ENCODE measurements at places on chromosomes 3 and 15.

DNA sequence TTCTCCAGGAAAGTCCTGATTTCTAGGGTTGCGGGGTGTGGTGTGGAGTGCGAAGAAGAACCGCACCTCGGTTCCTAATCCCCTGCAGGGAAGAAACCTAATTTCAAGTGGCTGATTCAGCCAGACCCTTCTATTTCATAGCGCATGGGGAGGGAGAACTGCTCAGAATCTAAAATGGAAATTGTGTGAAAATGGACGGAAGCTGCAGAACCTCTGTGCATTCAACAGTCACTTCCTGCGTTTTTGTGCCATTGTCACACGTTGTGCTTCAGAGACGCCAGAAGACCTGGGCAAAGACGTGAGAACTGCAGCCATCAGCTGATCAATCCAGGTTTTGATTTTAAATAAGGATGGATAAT, 1.2 kb downstream of the SIDT1 start:
- no peak for DNase-seq

GRCh38 chr15:64597477-64597822, 137.1 kb downstream of the ZNF609 start:
- no peak for DNase-seq

DNA sequence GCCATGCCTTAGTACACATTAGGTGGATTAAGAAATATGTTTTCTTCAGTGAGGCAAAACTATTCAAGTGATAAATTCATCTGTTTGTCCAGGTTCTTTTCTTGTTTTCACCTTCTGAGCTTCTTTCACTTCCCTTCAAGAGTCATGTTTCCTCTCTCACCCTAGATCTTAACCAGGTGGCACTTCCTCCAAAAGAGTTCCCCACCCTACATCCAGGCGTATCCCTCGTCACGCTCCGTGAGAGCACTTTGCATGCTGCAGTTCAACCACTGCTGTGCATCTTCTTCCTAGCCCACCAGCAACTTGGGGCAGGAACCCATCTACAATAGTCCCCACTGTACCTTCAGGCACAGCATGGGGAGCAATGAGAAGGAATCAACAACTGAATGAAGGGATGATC, 28.9 kb downstream of the OSBPL10 start:
- no peak for DNase-seq

DNA sequence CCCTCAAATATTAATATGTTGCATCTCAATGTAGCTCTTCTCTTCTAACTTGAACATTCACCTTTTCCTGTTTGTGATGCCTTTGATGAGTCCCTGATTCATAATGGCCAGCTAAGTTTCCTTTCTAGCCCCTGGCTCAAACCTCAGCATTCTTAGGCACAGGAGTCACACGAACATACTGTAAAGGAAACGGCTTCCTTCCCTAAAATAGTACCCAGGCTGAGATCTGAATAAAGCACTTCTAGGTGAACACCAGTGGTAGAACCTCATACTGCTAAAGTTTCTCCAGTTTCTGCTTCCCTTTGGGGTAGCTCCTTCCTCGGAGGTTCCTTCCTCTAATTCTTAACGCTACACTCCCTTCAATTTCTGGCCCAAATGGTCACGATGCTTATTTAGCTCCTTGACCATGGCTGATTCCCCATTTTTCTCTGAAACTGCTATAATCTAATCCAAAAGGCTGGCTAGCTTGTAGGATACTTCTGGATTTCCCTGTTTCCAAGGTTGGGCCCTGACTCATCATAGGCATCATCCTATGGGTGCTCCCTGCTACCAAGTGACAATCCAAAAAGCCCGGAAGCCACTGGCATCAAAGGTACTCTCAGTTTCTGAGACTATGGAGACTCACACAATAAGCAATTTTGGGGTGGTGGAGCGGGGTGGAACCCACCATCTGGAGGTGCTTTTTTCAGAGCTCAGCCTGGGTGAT, 2.4 kb downstream of the ANAPC13 start:
- DNase-seq = no peak

DNA sequence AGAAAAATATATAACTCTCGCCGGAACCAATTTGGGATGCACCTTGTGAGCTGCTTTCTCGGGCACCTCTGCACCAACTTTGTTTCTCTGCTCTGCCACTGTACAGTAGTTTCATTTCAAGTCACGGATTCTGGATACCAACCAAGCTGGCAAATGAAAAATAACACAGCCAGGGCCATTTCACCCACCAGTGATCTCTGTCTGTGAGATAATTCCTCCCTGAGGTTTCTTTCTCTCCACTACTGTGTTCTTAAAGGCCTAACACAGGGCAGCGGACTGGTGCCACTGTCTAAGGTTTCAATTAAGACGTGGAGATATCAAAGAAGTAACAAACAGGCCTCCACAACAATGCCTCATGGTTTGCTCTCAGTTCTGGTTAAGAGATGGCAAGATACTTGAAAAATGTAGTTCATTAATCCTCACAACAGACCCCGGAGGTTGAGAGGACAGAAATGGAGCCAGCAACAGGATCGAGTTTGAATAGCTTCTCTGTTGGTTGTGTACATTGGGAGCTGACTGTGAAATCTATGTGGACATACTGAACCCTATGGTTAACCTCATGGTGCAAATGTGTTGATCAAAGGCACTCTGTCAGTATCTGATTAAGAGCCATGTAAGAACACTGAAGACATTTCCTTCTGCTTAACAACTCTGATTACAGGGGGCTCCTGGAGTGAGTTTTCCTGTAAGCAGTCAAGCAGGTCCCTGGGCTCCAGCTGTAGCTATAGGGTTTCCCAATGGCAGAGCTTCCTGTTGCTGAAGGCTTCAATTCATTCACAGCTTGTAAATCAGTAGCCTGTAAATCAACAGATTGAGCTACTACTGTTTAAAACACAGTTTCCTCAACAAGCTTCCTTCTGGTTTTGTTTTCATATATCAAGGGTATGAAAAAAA, 470.5 kb downstream of the EPHA3 start:
- DNase-seq = no peak

GRCh38 chr15:45363801-45364200, 14.5 kb downstream of the GATM start:
- DNase-seq = no peak

- no peak for DNase-seq
Observed at GRCh38 chr3:64190517-64191515, 34.5 kb downstream of the PRICKLE2 start.

- DNase-seq = no peak
Observed at GRCh38 chr15:47292638-47293190, 424.6 kb upstream of the SEMA6D start.

DNA sequence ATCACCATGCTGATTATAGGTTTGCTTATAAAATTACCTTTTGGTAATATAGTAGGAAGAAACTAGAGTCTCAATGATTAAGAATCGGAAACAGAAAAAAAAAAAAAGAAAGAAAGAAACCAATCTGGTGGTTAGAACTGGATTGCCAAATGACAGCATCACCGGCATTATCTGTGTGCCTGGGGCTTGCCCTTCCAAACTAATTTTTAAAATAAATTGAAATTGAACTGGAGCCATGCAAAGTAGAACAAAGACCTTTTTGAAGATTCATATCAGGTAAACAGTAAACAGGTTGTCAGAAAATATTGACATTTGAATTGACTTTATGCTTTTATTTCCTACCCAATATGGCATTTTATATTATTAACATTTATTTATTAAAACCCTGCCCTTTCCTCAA, 11.2 kb upstream of the CPB1 start:
- no peak for DNase-seq

DNA sequence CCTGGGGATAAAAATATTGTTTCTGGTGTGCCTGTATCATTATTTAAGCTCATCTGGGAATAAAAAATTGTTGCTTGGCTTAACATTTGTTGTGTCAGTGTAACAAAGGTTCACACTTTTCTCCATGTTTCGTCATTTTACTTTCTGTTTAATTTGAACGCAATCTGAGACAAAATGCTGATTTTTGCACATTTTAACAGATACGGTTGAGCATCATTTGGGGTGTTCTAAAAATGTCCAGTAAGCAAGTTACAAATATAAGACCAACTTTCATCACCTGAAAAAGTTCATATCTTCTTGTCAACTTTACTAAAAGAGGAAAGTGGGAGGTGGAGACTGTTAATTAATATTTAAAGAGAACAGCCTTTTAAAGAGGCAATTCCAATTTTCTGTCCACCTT, 134.8 kb upstream of the CNTN4 start:
- no peak for DNase-seq

DNA sequence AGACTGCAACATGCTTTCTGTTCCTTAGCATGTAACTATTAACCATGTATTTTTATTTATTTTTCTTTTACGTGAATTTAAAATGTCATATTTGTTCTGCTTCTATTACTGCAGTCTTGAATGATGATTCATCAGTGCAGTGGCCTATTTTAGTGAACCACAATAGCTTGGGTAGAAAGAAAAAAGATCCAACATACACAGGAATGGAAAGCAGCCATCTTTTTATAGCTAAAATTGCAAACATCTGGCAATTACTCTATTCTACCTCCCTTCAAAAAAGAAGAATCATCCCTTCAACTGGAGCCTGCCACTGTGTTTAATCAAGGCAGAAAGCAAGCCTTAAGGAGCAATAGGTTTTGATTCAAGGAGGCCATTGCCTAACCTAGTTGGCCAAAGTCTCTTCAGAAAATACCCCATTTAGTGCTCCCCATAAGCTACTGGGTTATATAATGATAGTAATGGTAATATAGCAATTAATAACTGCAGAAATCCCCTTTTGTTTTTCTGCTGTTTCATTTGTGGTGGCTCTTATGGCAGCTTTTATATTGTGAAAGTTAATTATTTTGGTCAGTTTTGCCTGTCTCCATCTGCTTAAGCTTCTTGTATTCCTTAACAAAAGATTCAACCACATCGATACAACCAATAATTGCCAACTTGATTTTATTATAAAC, 267.3 kb downstream of the LPP start:
- no peak for DNase-seq

DNA sequence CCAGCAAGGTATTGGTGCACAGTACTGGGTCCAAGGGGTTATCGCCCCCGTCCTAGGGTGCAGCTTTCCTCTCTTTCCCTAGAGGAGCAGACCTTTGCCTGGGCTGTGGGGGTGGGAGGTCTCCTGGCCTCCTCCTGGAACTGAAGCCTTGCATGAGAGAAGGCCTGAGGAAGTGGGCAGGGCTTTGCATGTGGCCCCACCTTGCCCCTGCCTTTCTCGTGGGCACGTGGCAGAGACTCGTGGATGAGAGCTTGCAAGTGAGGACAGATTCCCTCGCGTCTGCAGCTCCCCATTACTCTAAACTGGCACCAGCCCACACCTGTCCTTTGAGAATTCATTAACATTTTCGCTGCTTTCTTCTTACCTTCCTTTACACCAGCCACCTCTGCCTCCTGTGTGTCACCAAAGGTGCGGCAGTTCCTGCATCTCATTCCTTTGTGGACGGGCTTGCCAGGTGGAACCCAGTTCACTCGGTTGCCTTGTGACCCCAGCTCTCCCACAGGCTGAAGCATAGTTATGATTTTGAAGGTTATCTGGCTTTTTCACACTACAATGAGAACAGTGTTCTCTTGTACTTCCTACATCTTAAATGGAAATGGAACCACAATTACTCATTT, 40.9 kb upstream of the NR2C2 start:
- no peak for DNase-seq
